Activated CD8-positive, alpha-beta memory T cell treated with anti-CD3 and anti-CD28 coated beads, Interleukin-2, amount 50 U/mL, for 4 hours (primary cell): ENCODE measurements at places on chromosomes 11 and 22.

DNA sequence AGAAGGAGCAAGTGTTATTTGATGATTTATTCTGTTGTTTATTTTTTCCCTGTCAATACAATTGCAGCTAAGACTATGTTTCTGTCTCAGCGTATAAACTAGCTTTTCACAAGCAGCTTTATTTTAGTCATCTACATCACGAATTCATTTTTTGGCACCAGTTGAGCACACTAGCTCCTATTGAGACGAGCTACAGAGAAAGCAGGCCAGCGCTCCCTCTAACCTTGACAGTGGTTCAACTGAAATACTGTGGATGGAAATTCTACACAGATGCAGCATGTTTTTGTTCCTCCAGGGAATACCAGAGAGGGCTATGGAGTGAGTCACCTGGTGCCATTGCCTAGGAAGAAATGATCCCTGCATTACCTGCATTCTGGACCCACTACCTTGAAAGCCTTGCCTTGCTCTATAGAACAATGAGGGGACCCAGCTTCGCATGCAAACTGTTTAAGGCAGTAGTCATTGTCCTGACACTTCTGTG is 108.2 kb upstream of the ARHGAP42 start:
- no peak for DNase-seq

DNA sequence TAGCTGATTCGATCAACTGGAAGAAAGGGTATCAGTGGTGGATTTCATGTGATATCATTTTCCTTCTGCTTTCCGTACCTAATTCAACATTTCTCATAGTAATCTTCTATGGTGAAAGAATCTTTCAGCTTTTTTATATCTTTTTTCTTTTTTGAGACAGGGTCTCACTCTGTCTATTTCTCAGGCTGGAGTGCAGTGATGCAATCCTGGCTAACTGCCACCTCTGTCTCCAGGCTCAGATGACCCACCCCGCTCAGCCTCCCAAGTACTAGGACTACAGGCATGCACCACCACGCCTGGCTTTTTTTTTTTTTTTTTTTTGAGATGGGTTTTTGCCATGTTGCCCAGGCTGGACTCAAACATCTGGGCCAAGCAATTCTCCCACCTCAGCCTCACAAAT is 18.6 kb upstream of the CHORDC1 start:
- no peak for DNase-seq

DNA sequence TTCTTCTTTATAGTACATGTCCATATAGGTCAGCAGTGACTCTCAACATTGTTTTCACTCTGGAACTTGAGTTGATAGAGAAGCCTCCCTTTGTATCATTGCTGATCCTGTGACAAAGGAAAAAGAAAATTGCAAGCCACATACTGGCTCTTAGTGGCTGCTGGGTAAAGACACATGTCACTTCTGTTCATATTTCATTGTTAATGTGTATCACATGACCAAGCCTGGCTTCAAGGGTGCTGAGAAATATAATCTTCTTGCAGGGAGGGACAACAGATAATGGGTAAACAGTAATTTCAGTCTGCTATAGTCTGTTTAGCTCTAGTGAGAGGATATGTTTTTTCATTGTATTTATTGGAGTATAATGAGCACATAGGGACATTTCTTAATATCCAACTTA is 173.3 kb downstream of the PGR start:
- no peak for DNase-seq

DNA sequence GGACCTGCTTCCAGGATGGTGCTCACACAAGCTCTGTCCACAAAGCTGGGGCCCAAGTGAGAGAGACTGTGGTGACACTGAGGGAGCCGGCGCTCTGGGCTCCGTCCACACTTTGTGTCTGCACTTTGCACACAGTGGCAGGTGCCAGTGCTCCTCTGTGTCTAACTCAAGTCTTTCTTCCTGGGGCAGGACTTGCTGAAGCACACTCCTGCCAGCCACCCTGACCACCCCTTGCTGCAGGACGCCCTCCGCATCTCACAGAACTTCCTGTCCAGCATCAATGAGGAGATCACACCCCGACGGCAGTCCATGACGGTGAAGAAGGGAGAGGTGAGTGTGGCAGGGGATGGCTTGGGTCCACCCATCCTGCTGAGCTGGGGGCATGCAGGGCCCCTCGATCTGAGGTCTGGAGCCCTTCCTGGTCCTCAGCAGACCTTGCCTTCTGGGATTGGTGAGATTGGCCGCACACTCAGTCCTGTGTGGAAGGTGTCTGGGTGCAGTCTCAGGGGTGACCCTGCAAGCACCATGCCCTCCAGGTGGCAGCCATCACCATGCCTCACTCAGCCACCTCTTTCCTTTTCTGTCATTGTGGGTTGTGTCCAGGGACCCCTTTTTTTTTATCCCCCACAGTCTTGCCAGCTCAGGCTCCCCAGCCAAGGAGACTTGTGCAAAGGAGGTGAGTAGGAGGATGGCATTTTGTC is 93.3 kb downstream of the BCR start:
- no peak for DNase-seq

DNA sequence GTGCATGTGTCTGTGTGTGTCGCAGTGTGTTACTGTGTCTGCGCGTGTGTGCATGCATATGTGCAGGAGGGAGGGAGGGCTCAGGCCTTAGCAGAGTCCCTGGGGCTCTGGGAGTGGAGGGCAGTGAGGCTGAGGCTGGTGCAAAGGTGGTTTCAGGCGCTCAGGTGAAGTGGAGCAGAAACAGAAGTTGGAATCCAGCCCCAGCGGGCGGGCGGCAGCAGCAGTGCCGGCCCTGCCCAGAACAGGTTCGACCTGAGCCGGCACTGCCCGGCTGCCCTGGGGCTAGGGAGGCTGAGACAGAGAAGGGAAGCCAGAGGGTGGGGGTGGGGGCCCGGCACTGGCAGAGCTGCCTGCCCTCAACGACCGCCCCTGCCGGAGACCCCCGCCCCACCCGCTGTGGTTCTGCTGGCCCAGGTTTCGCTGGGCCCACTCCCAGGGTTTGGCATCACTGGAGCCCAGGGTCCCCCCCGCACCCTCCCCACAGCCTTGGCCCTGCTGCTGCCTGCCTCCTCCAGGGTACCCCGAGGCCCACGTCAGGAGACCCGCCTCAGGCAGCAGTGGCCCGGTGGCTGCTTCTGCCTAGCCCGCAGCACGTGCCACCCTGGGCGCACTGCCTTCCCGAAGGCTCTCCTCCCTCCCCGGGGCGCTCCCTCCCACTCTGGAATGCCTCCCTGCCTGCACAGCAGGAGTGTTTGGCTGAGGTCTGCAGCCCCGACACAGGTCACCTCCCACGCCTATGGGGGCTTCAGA is 13.3 kb downstream of the ASCL2 start:
- DNase-seq = no peak

DNA sequence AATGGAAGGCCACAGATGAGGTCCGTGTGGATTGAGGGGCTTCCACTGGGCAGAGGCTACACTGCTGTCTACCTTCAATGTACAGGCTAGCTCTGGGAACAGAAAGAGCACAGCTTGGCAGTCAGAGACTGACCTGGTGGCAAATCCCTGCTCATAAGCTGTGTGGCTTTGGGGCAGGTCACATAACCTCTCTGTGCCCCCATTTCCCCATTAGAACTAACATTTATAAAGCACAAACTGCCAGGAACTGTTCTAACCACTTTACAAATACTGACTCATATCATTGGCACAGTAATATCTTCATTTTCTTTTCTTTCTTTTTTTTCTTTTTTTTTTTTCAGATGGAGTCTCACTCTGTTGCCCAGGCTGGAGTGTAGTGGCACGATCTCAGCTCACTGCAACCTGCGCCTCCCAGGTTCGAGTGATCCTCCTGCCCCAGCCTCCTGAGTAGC is 3.1 kb downstream of the FOSL1 start:
- no peak for DNase-seq

- no peak for DNase-seq
These were observed 4.5 kb upstream of the TP53I11 start for GRCh38 chr11:44955015-44955738.

GRCh38 chr11:119091178-119091577 is 6.5 kb downstream of the HMBS start:
- DNase-seq = no peak

GRCh38 chr22:39731881-39732555 is 161.5 kb downstream of the CACNA1I start:
- no peak for DNase-seq

DNA sequence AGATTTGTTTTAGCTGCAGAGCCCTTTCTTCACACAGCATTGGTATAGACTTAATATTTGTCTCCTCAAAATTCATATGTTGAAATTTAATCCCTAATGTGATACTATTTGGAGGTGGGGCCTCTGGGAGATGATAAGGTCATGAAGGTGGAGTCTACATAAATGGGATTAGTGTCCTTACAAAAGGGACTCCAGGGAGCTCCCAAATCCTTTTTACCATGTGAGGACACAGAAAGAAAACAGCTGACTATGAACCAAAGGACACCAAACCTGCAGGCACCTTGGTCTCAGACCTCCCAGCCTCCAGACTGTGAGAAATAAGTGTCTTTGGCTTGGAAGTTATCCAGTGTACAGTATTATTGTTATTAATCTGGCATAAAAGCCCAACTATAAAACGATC is 10.2 kb downstream of the SLC35F2 start:
- no peak for DNase-seq
